Thyroid gland (tissue), 4 donors: ENCODE measurements at places on chromosomes 4 and X. TPM values are rescaled to one million over a fixed set of nuclear protein-coding genes. Genes with fewer than 3 reads are reported as not detected.

DNA sequence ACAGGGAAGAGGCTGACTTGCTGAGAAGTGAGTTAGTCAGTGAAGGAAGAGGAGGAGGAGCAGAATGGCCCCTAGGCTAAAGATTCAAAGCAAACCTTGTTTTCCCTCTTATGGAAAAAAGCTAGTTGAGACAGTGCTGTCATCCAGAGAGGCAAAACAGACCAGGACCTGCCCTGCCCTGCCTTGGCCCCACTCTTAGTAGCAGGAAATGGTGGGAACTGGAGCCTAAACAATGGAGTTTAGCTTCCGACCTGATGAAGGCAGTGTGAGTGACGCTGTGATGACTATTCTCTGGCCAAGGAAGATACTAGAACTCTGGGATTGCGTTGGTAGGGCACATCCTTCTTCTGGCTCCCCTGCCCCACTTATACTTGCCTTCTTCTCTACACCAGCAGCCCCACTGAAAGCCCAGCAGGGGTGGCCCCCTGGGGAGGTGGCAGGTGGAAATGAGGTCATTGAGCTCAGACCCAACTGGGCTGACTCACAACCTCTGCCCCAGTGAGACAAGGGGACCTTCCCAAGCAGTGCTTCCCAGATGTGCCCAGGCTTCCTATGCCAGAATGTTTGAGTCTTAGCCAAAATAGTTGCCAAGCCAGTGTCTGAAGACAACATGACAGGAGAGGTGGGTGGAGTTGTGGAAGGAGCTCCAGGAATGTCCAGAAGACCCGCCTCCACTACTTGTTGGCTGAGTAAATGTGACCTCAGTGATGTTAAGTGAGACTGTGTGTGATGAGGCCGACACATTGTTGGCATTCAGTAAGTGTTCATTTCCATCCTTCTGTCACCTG lies 38.8 kb downstream of the MSN start:
- H3K27ac ChIP-seq = peak overlapping the region; percentile 73
- H3K27me3 ChIP-seq = no peaks in the 10 kb centered on the region
- no peak overlapping the region for H3K4me3 ChIP-seq
- peak; percentile 55 for DNase-seq
- H3K4me1 ChIP-seq = peaks cover 3% of the 10 kb centered on the region

The AVPR2 gene
- 2.8 TPM for total RNA-seq

The SLC35A2 gene
- total RNA-seq = 36.4 TPM

GRCh38 chrX:103637604-103638338 lies 9.0 kb downstream of the TCEAL1 start:
- no peaks in the 10 kb centered on the region for H3K27me3 ChIP-seq
- H3K36me3 ChIP-seq = no peaks in the 10 kb centered on the region
- H3K4me3 ChIP-seq = no peak overlapping the region
- H3K27ac ChIP-seq = no peak overlapping the region
- DNase-seq = no peak
- H3K4me1 ChIP-seq = no peaks in the 10 kb centered on the region

DNA sequence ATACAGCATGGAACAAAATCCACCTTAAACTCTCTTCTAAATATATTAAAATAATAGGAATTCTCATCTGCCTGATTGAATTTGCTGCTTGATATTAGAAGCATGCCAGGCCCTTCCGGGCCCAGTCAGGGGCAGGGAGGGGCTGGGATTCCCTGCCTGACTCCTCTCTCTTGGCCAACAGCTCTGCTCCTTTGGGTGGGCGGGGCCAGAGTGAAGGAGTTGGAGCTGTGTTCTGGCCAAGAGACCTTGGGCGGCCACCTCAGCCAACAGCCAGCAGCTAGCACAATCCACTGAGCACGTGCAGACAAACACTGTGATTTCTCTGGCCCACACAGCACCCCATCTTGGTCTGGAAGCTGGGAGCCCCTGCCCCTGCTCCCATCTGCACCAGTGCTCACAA lies 140.3 kb downstream of the PJA1 start:
- DNase-seq = peak; percentile 90
- no peaks in the 10 kb centered on the region for H3K36me3 ChIP-seq
- peak overlapping the region; percentile 55 for H3K27ac ChIP-seq

- no peak overlapping the region for H3K4me3 ChIP-seq
- no peaks in the 10 kb centered on the region for H3K27me3 ChIP-seq
- H3K36me3 ChIP-seq = no peaks in the 10 kb centered on the region
Measured at GRCh38 chr4:47075919-47076318, 44.6 kb downstream of the GABRB1 start.

The RNF128 gene
- total RNA-seq = 68.6 TPM

DNA sequence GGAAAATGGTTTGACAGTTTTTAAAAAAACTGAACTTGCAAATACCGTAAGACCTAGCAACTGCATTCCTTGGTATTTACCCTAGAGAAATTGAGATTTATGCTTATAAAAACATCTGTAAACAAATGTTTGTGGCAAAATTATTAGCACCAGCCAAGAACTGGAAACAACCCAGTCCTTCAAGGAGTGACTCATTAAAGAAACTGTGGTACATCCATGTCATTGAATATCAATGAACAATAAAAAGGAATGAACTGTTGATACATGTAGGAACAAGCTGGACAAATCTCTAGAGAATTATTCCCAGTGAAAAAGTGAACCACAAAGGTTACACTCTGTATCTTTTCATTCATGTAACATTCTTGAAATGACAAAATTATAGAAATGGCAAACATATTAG lies 240.2 kb upstream of the ADAMTS3 start:
- no peaks in the 10 kb centered on the region for H3K36me3 ChIP-seq
- H3K27ac ChIP-seq = no peak overlapping the region
- no peaks in the 10 kb centered on the region for H3K27me3 ChIP-seq
- H3K4me1 ChIP-seq = no peaks in the 10 kb centered on the region

- H3K4me3 ChIP-seq = no peak overlapping the region
- no peaks in the 10 kb centered on the region for H3K36me3 ChIP-seq
- no peak for DNase-seq
- no peak overlapping the region for H3K27ac ChIP-seq
- H3K4me1 ChIP-seq = no peaks in the 10 kb centered on the region
Measured at GRCh38 chr4:42267724-42268123, 115.3 kb upstream of the BEND4 start.

DNA sequence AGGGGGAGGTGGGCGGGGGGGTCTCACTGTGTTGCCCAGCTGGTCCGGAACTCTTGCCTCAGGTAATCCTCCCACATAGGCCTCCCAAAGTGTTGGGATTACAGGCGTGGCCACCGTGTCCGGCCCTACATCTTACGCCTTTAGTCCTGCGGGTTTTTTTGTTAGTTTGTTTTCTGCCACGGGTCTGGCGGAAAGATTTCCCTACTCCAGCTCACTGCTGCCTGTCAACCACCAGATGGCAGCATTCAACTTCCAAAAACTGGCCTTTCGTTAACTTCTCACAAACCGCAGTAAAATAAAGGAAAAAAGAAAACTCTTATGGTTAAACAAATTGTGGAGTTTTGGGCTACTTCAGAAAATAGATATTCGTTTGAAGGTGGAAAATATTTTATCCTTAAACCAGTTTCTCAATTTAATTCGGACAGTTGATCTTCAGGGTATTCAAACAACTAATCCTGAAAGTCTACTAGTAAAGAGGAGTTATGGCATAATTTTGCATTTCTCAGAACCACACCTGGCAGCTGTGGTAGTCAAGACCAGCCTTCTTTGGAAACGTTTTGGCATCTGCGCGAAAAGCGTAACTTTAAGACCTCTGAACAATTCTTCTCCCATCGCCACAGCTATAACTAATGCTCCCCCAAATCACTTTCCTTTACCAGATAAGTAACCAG lies 41.1 kb downstream of the LUZP4 start:
- no peak overlapping the region for H3K4me3 ChIP-seq
- H3K36me3 ChIP-seq = no peaks in the 10 kb centered on the region
- H3K27me3 ChIP-seq = no peaks in the 10 kb centered on the region

DNA sequence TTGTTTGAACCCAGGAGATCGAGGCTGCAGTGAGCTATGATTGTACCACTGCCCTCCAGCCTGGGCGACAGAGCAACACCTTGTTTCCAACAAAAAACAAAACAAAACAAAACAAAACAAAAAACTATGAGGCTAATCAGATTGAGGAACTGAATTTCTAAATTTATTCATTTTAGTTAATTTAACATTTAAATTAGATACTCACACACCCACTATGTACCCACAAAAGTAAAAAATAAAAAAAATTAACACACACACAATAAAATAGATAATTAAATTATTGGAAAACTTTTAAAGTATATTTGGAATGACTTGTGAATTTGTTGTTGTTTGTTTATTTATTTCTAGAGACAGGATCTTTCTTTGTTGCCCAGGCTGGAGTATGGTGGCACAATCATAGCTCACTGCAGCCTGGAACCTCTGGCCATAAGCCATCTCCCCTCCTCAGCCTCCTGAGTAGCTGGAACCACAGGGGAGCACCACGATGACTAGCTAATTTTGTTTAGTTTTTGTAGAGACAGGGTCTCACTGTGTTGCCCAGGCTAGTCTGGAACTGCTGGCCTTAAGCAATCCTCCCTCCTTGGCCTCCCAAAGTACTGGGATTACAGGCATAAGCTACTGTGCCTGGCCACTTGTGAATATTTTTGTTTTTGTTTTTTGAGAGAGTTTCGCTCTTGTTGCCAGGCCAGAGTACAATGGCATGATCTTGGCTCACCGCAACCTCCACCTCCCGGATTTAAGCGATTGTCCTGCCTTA lies 9.8 kb upstream of the ZNF157 start:
- peak overlapping the region; percentile 85 for H3K27ac ChIP-seq
- no peaks in the 10 kb centered on the region for H3K36me3 ChIP-seq
- no peaks in the 10 kb centered on the region for H3K27me3 ChIP-seq
- no peaks in the 10 kb centered on the region for H3K4me1 ChIP-seq
- DNase-seq = no peak

DNA sequence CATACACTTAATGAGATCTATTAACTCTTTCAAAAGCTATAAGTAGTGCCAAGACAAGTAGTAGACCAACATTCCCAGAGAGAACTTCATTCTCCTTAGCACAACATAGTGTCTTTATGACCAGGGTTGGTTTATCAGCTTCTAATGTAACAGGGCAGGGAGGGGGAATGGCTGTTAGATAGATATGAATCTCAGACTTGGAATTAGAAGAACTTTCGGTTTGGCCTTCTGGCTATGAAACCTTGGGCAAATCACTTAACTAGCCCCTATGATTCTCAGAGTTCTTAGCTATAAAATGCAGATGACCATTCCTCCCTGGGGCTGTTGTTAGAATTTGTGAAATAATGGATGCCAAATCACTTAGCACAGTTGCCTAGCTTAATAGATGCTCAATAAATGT lies 132.2 kb downstream of the SLC10A7 start:
- no peaks in the 10 kb centered on the region for H3K27me3 ChIP-seq
- H3K4me3 ChIP-seq = no peak overlapping the region
- no peak overlapping the region for H3K27ac ChIP-seq
- H3K36me3 ChIP-seq = no peaks in the 10 kb centered on the region
- DNase-seq = no peak

The DOK7 gene
- total RNA-seq = 0.25 TPM

The ANK2 gene
- 49.4 TPM for total RNA-seq

DNA sequence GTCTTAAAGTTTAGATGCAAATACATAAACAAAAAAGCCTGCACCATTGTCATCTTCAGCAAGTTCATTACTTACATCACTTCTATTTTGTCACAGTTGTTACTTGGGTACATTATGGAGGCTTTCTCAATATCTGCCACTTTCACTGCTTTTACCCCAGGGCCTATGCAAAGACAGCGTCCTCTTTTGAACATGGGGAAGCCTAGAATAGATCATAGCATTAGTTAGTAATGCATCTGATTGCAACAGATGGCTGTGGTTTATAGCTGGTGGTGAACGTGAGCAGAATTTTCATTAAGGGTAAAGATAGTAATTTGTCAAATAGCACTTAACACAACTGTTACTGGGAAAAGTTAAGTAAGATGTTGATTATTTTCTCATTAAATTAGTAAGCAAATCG lies 729 bp downstream of the CXCL11 start:
- no peaks in the 10 kb centered on the region for H3K36me3 ChIP-seq
- no peak for DNase-seq
- no peak overlapping the region for H3K27ac ChIP-seq
- H3K4me3 ChIP-seq = no peak overlapping the region
- H3K4me1 ChIP-seq = no peaks in the 10 kb centered on the region

The OTOP1 gene
- not detected for total RNA-seq

DNA sequence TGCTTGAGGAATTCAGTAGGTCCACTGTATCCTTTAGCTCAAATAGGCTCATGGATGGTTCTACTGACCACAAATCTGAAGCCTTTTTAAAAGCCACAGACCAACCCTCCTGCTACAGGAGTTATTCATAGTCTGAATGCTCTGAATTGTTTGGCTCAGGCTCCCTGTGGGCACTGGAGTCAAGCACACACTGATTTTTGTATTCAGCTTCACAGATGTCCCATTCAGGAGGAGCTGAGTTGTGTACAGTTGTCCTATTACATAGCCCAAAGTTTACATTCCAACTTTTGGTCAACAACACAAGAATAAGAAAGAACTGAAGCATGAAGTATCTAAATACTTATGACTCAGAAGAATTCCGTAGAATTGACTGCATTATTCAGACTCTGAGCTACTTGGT lies 243.9 kb downstream of the UNC5C start:
- DNase-seq = peak; percentile 13
- no peak overlapping the region for H3K4me3 ChIP-seq
- peak overlapping the region; percentile 27 for H3K27ac ChIP-seq
- no peaks in the 10 kb centered on the region for H3K27me3 ChIP-seq
- H3K4me1 ChIP-seq = peaks cover 19% of the 10 kb centered on the region

The ZDHHC15 gene
- 4.6 TPM for total RNA-seq

The STAP1 gene
- not detected for total RNA-seq

DNA sequence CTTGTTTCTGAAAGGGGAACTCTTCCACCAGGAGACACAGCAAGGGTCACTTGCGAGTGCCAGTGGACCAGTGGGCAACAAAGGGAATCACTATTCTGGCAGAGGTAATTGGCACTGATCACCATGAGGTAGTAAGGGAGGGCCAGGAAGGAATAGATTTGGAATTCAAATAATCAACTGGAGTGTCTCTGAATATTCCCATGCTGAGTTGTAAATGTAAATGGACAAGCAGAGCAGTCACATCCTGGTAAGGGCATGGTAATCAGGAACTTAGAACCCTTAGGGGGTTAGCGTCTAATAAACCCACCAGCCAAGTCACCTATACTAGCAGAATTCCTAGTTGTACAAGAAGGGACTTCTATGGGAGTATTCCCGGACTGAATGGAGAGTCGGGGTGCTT lies 178.5 kb upstream of the UGT8 start:
- no peaks in the 10 kb centered on the region for H3K36me3 ChIP-seq
- no peak overlapping the region for H3K4me3 ChIP-seq
- no peak overlapping the region for H3K27ac ChIP-seq
- DNase-seq = no peak

DNA sequence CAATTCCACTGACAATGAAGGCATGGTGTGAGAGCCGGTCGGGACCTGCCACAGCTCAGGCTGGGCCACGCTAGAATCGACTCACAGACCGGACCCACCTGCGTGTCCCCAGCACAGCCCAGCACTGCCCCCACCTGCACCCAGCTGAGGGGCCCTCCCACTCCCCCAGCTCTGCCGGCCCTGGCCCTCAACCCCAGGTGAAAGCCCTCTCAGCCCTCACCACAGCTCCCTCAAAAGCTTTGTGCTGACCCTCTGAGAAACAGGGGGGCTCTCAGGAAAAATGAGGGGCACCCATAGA lies 25.1 kb downstream of the GAK start:
- no peaks in the 10 kb centered on the region for H3K27me3 ChIP-seq
- no peak overlapping the region for H3K4me3 ChIP-seq
- no peak overlapping the region for H3K27ac ChIP-seq

The ZMAT1 gene
- 30.0 TPM for total RNA-seq
